ENCODE measurements at places on chromosomes 16 and 17.

- no peak for DNase-seq
These were observed 7.0 kb downstream of the ARMC7 start for GRCh38 chr17:75116737-75117136.

DNA sequence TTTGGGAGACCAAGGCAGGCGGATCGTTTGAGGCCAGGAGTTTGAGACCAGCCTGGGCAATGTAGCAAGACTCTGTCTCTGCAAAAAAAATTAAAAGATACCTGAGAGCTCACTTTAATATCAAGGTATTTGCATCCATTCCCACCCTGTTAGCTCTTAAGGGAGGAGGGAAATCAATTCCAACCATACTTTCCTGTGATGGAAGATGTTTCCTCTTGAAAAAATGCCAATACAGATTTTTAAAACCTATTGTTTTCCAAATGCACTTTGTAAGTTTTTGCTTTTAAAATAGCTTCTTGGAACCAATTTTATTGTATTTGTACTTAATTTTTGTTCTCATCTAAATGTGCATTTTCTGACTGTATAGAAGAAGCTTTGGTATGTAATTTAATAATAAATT, 49.2 kb downstream of the GOSR1 start:
- DNase-seq = no peak

- DNase-seq = no peak
These were observed 19.4 kb downstream of the SLC47A1 start for GRCh38 chr17:19553036-19553435.

- DNase-seq = no peak
These were observed 26.0 kb downstream of the TMEM204 start for GRCh38 chr16:1559446-1559975.

DNA sequence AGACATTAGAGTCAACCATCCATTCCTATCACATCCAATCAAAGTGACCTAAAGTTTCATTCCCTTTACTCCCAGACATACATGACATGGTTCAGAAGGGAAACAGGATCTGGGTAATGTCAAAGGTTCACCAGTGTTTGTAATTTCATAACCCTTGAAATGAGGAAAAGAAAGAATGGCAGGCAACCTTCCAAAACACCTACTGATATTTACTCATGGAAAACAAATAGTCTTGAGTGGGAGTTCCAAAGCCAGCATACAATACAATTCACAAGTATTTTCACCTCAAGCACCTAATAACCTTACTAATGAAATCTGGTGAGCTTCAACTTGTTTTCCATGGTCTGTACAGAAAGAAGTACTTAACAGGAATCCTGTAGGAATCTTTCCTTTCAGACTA, 72.5 kb upstream of the AXIN2 start:
- no peak for DNase-seq
